Left ventricle myocardium superior (tissue), 1 donor: ENCODE measurements at places on chromosomes 16 and 17. TPM values are rescaled to one million over a fixed set of nuclear protein-coding genes. Genes with fewer than 3 reads are reported as not detected.

CPNE7 gene
- total RNA-seq: not detected

RDM1 gene
- total RNA-seq: not detected

CYBA gene
- total RNA-seq: 48.6 TPM

- no peak for DNase-seq
Observed at GRCh38 chr17:17763136-17763535, 73.7 kb downstream of the SREBF1 start.

- DNase-seq: no peak
Observed at GRCh38 chr17:17022456-17022855, 19.8 kb upstream of the MPRIP start.

DNA sequence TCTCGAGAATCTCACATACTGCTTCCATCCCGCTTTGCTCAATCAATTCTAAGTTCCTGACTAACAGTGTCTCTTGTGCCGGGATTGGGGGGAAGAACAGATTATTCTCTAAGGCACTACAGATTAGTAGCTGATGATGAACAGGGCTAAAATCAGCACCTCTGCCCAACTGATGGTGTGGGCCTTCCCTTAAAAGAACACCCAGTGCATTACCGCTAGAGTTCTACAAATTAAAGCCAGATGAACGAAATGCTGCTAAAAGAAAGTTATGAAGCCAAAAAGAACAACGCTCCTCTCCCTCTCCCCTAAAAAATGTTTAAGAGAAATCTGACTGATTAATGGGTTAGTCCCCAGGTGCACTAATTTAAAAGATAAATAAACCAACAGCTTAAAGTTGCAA, 4.4 kb downstream of the CDC27 start:
- DNase-seq: no peak

RNF112 gene
- 3.5 TPM for total RNA-seq
